ENCODE measurements at places on chromosomes 4 and X.

DNA sequence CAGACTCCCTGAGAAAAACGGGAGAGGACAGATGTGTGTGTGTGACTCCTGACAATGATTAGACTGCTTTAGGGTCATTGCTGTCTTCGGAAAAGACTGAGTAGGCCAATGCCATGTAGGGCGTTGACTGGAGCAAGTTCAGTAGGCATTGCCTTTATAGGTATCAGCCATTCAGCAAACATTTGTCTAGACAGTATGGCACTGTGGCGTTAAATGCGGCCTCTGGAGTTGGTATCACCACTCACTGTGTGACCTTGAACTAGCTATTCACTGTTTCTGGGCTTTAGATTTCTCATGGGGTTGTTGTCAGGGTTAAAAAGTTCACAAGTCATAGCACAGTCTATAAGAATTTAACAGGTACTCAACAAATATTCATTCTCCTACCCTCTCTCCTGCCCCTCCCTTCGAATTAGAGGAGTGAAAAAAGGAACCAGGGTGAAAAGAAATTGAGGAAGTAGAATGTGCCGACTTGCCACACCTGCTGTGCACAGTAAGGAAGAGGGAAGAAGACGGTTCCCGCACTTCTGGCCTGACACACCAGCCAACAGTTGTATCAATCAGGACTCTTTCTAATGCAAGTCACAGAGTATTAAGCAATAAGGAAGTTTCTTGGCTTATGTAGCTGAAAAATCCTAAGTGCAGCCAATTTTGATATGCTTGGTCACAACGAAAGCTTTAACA is 83.2 kb upstream of the PLAC8 start:
- DNase-seq: no peak

- no peak for DNase-seq
These were observed 31.2 kb downstream of the MSX1 start for GRCh38 chr4:4890574-4891255.

DNA sequence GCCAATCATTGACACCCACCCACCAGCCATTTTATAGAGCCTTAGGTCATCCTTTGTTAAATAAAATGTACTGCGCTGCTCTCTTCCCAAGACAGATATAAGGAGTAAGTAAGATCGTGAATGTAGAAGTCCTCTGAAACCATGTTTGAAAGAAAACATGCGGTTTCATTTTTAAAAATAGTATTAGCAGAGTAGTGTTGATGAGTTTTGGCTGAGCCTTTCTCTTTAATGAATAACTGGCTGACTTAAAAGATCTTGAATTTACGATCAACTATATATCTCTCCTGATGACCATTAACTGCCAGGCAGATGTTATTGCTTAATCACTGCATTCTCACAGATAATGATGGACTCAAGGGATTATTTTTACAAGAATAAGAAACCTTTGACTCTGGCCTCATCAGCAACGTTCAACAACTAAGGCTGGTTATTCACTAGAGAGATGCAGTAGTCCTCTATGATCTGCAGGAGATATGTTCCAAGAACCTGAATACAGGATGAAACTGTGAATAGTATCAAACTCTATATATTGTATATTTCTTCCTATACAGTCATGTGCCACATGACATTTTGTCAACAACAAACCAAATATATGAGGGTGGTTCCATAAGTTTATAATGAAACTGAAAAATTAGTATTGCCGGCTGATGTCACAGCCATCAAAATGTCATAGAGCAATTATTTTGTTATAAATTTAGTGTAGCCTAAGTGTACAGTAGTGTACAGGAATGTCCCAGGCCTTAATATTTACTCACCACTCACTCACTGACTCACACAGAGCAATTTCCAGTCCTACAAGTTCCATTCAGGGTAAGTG is 80.8 kb downstream of the FAM13A start:
- DNase-seq: no peak

DNA sequence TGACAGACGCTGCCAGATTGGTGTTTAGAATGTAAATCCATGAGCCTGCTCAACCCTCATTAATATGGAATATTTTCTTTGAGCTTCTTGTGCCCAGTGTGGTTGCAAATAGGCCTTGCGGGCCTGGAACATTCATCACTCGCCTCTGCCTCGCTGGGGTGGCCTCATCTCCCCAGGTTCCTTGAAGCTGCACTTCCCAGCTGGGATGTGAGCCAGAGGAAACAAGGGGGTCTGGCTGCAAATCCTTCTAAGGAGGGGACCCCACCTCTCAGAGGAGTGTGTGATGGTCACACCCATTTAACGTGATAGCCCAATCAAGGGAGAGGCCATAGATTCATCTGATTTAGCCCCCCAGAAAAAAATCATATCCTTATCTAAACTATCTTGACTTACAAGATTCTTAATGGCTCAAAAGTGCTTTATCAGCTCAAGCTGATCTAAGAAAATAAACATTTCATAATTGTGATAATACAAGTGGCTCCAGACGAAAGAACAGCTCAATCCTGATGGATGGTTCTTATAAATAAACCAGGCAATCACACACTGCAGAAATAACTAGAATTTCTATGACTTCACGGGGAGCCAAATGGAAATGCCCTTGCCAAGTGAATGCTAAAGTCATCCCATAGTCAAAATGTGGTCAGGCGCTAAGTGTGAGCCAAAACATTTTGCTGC is 189.9 kb downstream of the PTTG2 start:
- no peak for DNase-seq

- no peak for DNase-seq
These were observed 29.0 kb upstream of the MAOA start for GRCh38 chrX:43627147-43627546.

GRCh38 chr4:139633661-139634060 is 32.0 kb upstream of the MGST2 start:
- no peak for DNase-seq

DNA sequence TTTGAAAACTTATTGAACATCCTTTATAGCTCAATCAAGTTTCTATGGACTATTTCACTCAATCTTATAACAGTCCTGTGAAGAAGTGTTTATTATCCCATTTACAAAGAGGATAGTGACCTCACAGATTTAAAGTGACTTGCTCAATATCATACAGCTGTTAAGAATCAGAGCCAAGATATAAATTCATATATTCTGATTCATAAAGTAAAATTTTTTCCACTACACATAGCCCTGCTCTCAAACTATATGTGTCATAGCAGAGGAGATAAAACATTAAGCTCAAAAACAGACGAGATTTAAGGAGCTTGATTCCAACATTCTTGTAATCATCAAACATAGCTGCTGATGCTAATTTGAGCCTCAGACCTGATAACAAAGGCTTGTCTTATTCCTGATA is 226.8 kb downstream of the CAMK2D start:
- DNase-seq: no peak

- DNase-seq: no peak
These were observed 67.5 kb upstream of the CLDN34 start for GRCh38 chrX:9899640-9900111.

DNA sequence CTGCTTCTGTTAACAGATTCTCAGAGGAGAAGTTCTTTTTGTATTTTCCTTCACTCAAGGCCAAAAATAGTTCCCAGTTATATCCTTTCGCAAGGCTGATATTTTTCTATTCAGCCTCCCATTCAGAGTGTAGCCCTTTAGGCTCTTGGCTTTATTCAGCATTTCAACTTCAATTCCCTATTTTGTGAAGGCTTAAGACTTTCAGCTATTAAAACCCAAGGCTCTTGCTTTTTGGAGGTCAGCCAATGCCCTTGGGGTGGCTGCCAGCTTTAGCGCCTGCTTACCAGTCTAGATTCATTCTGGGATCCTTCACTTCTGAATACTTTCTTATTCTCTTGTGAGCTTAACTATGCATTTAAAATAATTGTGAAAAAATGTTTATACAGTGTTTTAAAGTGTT is 57.3 kb upstream of the ADGRA3 start:
- DNase-seq: no peak

- no peak for DNase-seq
These were observed 115.3 kb downstream of the DACH2 start for GRCh38 chrX:86263526-86263925.

DNA sequence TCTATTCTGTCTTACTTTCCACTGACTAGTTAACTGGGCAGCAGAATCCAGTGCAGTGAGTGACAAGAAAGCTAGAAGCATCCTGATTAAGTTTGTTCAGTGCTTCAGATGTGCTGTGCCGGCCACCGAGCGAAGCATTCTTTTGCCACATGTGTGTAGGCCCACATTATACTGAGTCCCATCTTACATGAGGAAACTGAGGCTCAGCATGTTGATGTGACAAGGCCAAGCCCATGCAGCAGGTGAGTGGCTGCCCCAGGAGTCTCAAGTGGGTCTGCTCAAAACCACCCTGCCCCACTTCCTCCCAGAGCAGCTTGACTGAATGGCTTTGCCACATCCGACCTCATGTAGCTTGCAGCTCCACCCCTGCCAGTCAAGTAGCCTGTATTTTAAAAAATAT is 50.5 kb downstream of the RHOH start:
- DNase-seq: no peak

- no peak for DNase-seq
These were observed 211.6 kb downstream of the PARM1 start for GRCh38 chr4:75144475-75144874.

Data from T-helper 2 cell (primary cell).